NCI-H187 treated with DMSO at 0.1 percent for 48 hours (cell line): ENCODE measurements at places on chromosomes 7 and 10.

DNA sequence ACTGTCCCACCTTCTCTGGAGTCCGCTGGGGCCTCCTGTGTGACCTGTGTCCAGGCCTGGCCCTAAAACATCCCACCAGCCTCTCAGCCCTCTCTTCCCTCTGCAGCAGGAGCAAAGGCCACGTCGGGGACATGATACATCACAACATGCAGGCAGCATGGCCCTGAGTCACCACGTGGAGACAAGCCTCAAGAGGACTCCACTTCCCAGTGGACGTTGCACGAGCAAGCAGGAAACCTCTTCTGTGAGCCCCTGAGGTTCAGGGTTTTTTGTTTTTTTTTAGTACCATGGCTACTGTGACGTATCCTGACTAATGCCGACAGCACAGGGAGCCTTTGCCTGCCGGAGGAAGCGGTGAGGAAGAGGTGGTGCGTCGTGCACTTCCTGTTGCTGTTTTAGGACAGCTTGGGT is 165.9 kb downstream of the DNAJB6 start:
- DNase-seq: no peak

DNA sequence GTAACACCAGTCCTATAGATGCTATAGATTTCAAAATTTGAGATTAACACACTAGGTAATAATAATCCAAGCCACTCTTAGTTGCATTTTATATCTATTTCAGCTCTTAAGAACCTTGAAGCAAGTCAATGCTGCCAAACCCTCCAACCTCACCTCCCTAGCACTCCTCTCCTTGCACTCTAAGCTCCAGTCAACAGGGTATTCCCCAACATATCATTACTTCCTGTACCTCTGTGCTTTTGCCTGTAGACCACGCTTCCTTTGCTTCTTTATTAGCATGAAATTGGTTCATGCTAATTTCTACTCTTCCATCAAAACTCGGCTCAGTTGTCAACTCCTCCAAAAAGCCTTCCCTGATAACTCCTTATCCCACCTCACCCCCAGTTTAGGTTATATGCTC is 24.6 kb downstream of the PEX1 start:
- no peak for DNase-seq

DNA sequence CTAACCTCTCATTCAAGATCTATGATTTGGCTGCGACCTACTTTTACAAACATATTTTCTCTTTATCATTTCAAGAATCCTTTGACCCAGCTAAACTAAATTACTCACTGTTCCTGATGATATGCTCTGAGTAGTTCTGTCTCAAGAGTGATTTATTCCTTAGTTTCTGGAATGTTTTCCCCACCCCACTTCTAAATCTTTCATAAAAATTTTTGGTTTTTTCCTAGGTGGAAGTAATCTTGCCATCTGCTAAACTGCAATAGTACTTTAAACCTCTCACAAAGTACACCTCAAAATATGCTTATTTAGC is 170.8 kb downstream of the DNAJC1 start:
- DNase-seq: no peak

GRCh38 chr7:159091041-159091440 is 53.6 kb downstream of the VIPR2 start:
- DNase-seq: no peak

- DNase-seq: no peak
Observed at GRCh38 chr7:38451840-38452239, 178.4 kb upstream of the TARP start.

GRCh38 chr7:101746314-101746713 is 71.1 kb upstream of the CUX1 start:
- DNase-seq: no peak

- DNase-seq: no peak
Observed at GRCh38 chr10:74500026-74500704, 326.2 kb upstream of the KAT6B start.

DNA sequence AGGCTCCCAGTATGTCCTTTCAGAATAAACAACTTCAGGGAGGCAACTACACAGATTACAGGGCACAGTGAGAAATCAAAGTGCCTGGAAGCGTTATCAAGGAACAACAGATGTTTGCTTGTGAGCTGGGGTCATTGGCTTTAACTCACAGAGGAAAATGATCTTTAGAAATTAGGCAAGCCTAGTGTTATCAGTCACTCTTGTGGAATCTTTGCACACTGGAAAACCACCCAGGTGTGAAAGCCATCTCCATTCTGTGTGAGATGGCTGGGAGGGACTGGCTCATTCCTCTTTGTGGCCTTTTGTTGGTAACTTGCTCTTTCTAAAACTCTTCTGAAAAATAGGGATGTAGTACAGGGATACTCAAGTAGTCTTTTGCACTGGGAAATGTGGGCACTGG is 716.0 kb downstream of the XPNPEP1 start:
- DNase-seq: no peak

- no peak for DNase-seq
Observed at GRCh38 chr10:119852277-119852676, 20.4 kb downstream of the MCMBP start.

GRCh38 chr10:103648636-103649532 is 155.4 kb downstream of the NEURL1 start:
- no peak for DNase-seq

DNA sequence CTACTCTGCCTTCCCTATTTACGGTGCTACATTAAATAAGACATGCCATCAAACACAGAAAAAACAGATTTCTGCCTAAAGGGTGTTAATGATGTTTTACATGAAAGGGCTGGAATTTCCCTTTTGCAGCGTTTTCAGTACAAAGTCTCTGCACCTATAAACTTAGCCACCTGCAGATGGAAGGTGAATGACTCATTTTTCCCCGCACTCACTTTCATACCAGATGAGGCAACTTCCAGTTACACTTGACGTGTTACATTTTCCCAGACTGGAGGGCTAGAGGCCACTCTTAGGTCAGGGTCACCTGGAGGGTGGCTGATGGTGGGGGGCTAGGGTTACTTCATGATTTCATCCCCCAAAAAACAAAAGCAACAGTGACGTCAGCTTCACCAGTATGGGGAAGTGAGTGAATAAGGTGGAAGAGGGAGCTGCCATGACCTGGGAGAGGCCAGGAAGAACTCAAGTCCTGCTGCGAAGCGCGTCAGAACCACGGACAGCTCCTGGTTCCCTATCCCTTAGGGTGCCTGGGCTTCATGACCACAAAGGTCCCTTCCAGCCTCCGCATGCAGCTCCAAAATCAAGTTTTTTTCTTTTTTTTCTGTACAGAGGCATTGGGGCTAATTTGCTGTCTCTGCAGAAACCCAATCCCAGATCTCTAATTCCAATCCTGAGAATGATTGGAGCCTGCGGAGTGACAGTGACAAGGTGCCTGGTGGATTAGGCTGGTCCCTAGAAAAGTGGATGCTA is 94.0 kb downstream of the ADARB2 start:
- DNase-seq: no peak
